T-helper 22 cell (primary cell): ENCODE measurements at places on chromosomes 6 and 20.
A peak's percentile ranks its signal among the peaks of the same experiment; 100 is the strongest.

DNA sequence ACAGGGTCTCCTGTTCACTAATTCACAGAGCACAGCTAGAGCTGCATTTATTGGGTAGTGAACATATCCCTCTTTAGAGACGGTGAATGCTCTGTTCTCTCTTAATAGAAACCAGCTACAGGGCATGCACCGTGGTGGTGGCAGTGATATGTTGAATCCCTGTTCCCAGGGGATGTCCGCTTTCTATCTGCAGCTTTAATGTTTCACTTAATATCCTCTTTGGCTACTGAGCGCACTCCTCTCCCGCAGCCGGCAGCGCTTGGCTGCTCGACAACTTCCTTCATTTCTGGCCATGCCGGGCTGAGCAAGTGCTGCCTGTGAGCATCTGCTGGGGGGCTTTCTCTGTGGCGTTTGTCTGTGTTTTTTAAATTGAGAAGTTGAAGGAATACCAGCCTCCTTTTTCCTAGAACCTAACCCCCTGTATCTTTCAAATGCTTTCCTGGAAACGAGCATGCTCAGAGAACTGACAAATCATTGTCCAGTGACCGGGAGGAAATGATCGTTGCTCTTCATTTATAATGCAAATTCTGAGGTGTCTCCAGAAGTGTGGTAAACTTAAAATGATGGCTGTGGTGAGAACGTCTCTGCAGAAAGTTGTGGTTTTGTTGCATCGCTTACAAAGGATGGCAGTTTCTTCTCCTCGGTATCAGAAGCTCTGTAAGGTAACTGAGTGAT is 297.9 kb downstream of the UTRN start:
- DNase-seq = peak; percentile 12

- no peak for DNase-seq
These were observed 99.3 kb downstream of the AIG1 start for GRCh38 chr6:143160015-143160414.

DNA sequence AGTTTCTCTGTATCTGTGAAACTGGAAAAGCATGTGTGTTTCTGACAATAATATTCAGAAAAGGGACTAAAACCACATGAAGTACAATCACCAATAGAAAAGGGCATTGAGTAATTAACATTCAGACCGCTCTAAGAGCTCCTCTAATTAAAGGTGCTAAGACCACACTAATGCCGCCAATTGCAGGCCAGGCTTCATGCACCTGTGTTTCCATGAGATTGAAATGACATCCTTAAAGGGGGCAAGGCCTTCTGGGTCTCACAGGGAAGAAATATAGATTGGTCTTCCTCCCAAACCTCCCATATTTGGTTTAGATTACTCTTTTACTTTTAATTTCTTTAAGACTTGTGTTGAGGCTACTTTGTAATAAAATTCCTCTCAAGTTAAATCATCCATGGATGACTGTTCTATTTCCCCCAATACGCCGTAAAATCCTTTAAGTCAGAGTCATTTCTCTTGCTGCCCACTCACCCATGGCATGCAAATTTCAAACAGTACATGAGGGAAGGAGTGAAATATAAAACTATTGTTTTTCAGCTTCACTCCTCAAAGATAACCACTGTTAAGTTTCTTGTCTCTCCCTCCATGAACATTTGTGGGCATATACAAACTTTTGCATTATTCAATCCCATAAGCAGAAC is 110.6 kb downstream of the UBE3D start:
- no peak for DNase-seq

GRCh38 chr6:44463728-44464450 is 76.4 kb downstream of the CDC5L start:
- DNase-seq = no peak

DNA sequence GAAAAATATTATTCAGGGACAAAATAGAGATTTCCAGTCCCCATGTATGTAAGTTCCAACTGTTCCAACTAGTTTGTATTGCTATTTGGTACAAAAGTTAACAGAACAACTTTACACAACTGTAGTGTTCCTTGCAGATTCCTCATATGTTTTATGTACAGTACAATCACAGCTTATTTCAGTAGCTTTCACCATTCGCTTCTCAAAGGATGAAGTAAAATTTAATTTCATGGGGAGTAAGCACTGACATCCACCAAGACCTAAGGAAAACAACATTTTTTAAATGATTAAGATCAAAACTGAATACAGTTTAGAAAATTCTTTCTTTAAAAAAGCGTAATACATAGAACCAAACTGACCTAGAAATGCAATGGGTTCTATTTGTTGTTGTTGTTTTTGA is 24.6 kb downstream of the ZNF217 start:
- DNase-seq = no peak

DNA sequence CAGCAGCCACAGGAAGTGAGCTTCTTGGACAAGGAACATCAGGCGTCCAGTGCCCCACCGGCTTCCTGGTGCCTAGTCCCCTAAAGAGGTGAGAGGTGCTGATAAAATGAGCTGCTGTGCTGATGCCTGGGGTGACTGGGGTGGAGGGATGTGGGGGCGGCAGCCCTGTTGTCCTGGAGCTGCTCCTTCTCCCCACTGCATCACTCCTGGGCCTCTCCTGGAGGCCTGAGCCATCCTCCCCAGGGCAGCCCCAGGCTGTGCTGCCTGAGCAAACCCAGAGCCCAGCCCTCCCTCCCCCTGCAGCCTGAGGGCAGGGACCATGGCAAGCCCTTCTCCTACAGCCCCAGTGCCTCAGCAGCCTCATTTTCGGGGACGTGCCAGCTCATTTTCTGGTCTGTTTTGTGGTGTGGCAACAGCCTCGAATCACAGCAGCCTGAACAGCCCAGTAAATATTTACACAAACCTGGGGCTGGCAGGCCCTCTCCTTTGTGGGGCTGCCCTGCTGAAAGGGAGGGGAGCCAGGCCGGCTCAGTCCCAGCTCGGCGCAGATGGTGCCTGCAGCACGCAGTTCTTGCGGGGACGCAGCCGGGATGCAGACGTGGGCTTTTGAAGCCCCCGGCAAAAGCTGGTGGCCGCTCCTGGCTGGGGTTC is 259.9 kb downstream of the DLL1 start:
- no peak for DNase-seq

GRCh38 chr6:38057994-38058393 is 238.5 kb downstream of the ZFAND3 start:
- DNase-seq = no peak

DNA sequence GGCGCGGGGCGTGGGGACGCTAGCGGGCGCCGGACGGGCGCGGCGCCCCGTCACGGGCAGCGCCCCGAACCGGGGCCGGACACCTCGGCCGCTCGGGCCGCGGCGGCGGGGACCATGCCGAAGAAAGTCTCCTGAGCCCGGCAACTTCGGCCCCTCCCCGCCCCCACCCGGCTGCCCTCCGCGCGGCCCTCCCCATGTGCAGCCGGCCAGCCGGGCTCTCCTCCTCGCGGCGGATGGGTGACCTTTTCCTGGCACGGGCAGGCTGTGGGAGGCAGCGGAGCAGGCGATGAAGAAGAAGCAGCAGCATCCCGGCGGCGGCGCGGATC is 278 bp downstream of the UST start:
- DNase-seq = no peak

DNA sequence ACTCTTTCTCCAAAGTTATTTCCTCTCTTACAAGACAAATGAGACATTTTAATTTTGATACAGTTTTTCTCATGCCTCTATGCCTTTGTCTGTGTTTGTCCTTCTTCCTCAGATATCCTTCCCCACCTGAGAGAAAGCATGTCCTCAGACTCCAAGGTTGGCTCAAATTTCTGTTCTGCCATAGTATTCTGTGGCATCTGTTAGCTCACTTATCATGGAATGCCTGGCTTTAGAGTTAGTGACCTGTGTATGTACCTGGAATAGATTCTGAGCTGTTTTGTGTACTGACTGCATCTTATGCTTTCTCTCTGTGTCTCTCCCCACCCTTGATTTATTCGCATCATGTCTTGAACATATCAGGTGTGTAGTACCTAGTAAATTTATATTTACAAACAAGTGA is 90.0 kb downstream of the CENPW start:
- DNase-seq = no peak

DNA sequence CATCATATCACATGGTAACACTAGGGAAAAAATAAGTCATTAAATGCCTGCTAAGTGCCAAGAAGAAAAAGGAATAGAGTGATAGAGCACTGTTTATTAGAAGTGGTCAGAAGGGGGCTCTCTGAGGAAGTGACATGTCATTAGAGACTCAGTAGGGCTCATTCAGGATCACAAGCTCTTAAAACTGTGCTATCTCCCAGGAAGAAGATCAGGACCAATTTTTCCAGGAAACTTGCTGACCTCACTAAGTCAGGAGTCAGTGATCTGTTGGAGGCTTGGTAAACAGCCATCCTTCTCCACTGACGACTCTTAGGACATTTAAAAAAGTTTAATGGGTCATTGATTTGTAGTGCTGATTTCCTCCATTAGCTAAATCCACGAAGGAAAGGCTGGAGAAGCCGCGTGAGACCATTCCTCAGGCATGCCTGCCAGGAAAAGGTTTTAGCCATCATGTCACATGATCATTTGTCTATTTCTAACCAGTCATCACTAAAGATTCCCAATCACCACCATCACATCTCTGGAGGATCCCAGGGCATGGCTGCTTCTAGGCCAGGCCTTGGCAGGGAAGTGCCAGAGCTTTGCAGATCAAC is 5.9 kb upstream of the PTPN1 start:
- no peak for DNase-seq

DNA sequence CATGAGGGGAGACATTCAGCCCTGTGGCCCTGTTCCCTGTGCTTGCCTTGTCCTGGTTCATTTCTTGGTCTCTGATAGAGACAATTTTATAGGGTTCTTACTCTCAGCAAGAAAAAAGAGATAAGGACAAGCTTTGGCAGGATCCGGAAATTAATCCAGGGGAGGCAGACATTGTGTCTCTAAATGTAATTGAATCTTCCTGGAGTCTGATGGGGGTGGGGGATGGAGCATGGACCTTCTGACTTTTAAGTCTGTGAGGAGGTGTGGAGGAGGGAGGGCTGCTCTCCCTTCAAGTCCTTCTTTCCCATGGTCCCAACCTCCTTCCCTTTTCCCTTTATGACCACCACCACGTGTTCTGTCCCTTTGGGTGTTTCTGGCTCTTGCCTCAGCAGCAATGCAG is 512.7 kb downstream of the DHX35 start:
- DNase-seq = no peak

- DNase-seq = no peak
These were observed 276.0 kb downstream of the NRN1 start for GRCh38 chr6:5730585-5731263.

- no peak for DNase-seq
These were observed 654.2 kb upstream of the MAP3K7 start for GRCh38 chr6:91240878-91241603.

- no peak for DNase-seq
These were observed 115.9 kb downstream of the DLL1 start for GRCh38 chr6:170174771-170175643.

GRCh38 chr6:139165324-139165723 is 30.4 kb downstream of the HECA start:
- no peak for DNase-seq

DNA sequence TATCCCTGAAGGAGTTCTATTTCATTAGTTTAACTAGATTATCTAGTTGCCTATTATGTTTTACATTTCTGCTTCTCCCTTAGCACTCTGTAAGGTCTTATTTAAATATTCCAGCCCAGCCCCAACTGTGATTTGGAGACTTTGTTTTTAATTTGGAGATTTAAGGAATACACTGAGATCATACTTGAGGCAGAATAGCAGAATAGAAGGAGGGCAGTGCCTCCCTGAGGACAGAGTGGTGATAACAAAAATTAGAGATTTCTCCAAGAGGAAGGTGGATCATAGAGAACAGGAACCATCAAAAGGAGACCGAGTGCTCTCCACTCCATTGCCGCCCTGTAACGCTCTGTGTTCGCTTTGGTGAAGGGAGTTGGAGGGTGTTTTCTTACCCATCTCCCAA is 14.8 kb upstream of the CD164 start:
- no peak for DNase-seq

- no peak for DNase-seq
These were observed 15.6 kb upstream of the RSPO3 start for GRCh38 chr6:127102859-127103258.

DNA sequence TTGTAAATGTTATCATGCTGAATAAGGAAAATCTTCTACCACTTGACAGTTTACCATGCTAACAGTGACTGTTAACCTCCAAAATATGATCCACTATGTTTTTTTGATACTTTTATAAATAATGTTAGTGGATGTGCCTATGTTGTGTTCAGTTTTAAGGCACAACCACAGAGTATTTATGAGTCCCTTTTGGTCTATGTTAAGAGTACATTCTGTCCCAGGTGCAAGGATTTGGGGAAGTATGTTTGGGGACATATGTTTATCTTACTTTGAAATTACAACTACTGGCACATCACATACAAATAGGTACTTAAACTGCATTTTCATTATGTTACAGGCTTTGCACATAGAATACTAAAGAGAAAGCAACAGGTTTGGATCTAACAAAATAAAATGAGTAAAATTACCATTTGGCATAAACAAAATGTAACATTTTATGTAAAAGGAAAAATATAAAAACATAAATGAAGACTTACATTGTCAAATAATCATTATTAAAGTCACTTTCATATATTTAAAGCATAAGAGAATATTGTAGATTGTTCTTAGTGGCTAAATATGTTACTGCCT is 71.2 kb downstream of the SESN1 start:
- no peak for DNase-seq

DNA sequence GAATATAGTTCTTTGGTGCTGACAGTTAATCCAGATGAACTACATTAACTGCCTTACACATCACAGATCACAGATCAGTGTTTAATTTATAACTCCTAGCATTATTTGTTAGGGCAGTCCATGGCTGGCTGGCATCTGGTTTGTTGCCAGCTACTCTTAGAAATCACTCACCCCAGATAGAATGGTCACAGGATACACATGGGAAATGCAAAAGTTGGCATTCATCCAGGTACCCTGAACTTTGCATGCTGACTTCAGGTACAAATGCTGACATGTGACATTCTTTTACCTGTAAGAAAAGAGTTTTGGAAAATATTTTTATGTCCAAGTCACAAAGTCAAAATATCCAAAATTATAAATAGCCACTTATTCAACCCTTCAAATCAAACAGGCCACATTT is 20.2 kb downstream of the FBXL4 start:
- no peak for DNase-seq

DNA sequence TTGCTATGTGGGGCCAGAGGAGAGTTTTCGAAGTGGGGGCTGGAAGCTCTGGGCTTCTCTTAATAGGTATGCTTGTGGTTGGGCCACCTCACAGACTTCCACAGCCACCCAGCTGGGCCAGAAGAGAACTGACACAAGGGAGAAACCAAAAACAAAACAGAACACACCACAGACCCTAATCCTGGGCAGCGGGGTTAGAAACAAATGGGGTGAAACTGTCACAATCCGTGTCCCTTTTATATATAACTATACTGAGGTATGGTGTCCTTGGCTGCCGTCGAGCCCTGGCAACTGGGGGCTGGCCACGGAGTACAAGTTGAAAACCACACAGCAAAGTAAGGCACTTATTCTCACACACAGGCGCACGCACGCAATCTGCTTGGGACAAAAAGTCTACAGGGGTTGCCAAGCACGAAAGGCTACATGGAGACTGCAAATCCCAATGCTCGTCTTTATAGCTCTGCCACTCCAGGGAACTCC is 78.3 kb downstream of the TRAM2 start:
- DNase-seq = no peak
